A549 treated with dexamethasone at 1 μM for 4 hours (cell line): ENCODE measurements at places on chromosomes 2 and 18. TPM values are rescaled to one million over a fixed set of nuclear protein-coding genes. Genes with fewer than 3 reads are reported as not detected.

Gene EPB41L3
- 0.17 to 0.41 TPM (median 0.19 TPM) in 5 replicates for total RNA-seq

Gene BOD1L2
- not detected in 5 replicates for total RNA-seq

Gene NR4A2
- total RNA-seq = 1.6 to 2.9 TPM (median 2.1 TPM) in 5 replicates

Gene METAP1D
- total RNA-seq = 2.0 to 3.1 TPM (median 2.6 TPM) in 5 replicates

Gene UGT1A4
- total RNA-seq = 0.07 TPM in 1 of 5 replicates, not detected in the others

Gene RAD51AP2
- total RNA-seq = not detected in 5 replicates

Gene UGT1A10
- 0.05 TPM in 1 of 5 replicates, not detected in the others for total RNA-seq

Gene FHOD3
- 2.5 to 3.3 TPM (median 2.6 TPM) in 5 replicates for total RNA-seq

Gene TEX44
- not detected in 5 replicates for total RNA-seq

Gene MAP3K19
- not detected in 5 replicates for total RNA-seq

Gene CD226
- 0.07 to 0.21 TPM (median 0.17 TPM) in 5 replicates for total RNA-seq

Gene CNDP1
- total RNA-seq = not detected in 5 replicates

Gene HOXD3
- total RNA-seq = 0.14 to 0.21 TPM (median 0.18 TPM) in 3 of 5 replicates, not detected in the others

Gene SERPINB13
- not detected in 5 replicates for total RNA-seq

Gene SIGLEC15
- not detected in 5 replicates for total RNA-seq
